ENCODE measurements at places on chromosomes 1 and 21. TPM values are rescaled to one million over a fixed set of nuclear protein-coding genes. Genes with fewer than 3 reads are reported as not detected.
A peak's percentile ranks its signal among the peaks of the same experiment; 100 is the strongest.

DNA sequence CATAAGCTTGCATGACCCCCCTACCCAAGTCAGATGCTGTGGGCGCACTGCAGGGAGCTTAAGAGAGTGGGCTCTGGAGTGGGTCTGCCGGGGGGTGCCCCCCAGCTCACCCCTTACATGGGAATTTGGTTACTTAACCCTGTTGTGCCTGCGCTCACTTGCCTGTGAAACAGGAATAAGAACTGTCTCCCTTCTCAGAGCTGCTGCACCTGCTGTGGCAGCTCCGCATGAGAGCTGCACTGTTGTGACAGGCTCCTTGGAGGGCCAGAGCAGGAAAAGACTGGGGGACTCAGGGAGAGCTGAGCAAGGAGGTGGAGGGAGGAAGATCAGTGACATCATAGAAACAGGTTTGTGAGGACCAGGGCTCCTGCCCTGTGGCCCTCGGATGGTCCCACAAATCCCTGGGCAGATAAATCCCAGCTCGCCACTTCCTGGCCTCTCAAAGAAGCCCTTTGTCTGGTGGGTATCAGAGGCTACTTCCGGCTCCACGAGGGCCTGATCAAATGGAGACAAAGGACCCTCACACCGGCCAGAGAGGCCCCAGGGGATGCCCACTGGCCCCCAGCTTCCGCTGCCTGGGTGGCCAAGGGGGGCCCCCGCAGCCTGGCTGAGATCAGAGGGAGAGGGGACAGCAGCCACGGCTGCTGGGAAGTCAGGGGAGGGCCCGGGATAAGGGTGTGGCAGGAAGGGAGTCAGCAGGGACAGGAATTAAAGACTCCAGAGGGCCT, 28.9 kb upstream of the LAPTM5 start:
- H3K27ac ChIP-seq = no peak overlapping the region
- H3K4me3 ChIP-seq = no peak overlapping the region
- no peak for DNase-seq
- peaks cover 6% of the 10 kb centered on the region for H3K27me3 ChIP-seq
- H3K36me3 ChIP-seq = no peaks in the 10 kb centered on the region

- peak overlapping the region; percentile 29 for H3K4me3 ChIP-seq
- H3K27ac ChIP-seq = no peak overlapping the region
- peaks cover 44% of the 10 kb centered on the region for H3K4me1 ChIP-seq
- peaks cover 73% of the 10 kb centered on the region for H3K27me3 ChIP-seq
Observed at GRCh38 chr1:63316984-63317816, 5.2 kb upstream of the FOXD3 start.

GRCh38 chr1:160656737-160657136, 9.9 kb upstream of the SLAMF1 start:
- no peak overlapping the region for H3K27ac ChIP-seq
- no peaks in the 10 kb centered on the region for H3K27me3 ChIP-seq
- no peak overlapping the region for H3K4me3 ChIP-seq
- DNase-seq = no peak

GRCh38 chr1:3293563-3294080, 160.8 kb upstream of the ARHGEF16 start:
- no peaks in the 10 kb centered on the region for H3K36me3 ChIP-seq
- no peaks in the 10 kb centered on the region for H3K27me3 ChIP-seq
- no peak overlapping the region for H3K27ac ChIP-seq
- H3K4me3 ChIP-seq = no peak overlapping the region

Gene IL20
- total RNA-seq = not detected

All from CD4-positive, alpha-beta T cell (primary cell).